HFFc6 (cell line): ENCODE measurements at places on chromosomes 5 and 9. TPM values are rescaled to one million over a fixed set of nuclear protein-coding genes. Genes with fewer than 3 reads are reported as not detected.

- DNase-seq, result no peak
Measured at GRCh38 chr5:73232266-73233041, 59.5 kb downstream of the TMEM174 start.

DNA sequence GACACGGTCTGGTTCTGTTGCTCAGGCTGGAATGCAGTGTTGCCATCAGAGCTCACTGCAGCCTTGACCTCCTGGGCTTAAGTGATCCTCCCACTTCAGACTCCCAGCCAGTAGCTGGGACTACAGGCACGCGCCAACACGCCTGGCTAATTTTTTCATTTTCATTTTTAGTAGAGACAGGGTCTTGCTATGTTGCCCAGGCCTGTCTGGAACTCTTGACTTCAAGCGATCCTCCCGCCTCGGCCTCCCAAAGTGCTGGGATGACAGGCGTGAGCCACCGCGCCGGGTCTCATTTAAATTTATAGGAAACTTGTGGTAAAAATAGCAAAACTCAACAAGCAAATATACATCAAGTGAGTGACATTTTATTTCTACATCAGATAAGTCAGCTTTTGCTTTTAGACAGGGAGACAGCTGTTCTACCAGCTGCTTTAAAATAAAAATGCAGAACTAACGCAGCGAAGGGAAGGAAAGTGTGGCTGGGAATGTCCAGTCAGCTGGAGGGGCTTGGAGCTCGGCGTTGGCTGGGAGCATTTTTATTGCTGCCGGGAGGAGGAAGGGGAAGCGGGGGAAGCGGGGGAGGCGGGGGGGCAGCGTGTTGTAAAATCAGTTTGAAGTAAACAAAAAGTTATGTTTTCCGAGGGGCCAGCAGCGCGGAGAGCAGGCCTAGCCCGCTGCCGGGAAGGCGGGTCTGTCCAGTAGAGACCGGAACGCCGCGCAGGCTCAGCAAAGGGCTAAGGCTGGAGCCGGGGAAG lies 707 bp upstream of the ZFYVE16 start:
- peak; percentile 7 for DNase-seq

- no peak for DNase-seq
Measured at GRCh38 chr9:87748881-87749280, 23.0 kb downstream of the CTSL start.

DNA sequence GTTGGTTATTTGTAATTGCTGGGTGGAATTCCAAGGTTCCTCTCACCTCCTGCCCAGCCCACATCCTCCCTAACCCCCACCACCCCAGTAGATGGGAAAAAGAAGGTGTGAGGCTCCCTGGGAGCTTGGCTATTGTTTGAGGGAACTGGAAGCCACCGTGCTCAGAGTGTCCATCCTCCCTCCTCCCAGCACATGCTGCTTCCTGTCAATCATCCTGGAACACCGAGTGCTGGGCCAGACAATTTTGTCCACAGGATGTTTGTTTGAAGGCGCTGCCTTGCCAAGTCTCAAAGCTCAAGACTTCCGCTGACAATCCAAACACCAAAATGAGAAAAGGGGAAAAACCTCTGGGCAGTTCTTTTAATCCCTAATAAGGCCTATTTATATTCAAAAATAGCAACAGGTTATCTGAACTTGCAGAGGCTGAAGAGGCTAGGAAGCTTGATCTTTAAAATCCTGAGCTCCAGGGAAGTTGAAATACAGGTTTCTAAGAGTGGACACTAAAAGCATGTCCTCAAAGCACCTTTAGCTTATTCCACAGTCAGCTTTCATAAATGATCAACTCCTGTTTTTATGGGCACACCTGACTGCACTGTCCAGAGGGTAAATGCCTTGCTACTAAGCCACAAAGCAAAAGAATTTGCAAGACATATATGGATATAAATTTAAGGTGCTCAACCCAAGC lies 286.7 kb downstream of the NFIB start:
- no peak for DNase-seq

DNA sequence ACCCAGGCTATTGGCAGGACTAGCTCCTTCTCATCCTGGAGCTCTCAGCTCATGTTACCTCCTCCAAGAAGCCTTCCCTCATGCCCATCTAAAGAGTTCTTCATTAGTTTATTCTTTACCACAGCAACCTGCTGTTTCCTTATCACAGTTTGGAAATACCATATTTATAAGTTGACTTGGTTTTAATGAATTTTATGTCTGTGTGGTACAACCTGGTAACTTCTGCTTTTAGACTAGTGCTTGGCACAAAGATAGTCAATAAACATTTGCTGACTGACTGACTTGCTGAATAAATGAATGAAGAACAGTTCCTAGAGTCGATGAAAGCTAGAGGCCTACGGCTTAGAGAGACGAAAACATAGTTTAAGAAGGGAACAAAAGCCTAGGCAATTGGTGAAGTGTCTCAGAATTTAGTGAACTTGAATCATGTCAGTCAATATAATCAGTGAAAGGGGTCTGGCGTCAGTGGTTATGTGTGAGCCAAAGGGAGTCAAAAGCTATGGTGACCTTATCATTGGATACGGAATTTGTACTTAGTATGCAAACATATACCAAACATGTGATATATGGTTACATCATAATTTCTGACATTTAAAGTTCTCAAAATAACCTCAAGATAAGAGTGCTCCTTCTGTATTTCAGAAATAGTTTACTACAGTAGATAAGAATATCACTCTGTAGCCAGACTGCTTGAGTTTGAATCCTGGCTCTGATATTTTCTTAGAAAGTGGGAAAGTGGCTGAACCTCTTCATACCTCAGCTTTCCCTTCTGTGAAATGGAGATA lies 239.5 kb downstream of the MCTP1 start:
- no peak for DNase-seq

- DNase-seq, result no peak
Measured at GRCh38 chr5:1497242-1497777, 26.4 kb downstream of the LPCAT1 start.

DNA sequence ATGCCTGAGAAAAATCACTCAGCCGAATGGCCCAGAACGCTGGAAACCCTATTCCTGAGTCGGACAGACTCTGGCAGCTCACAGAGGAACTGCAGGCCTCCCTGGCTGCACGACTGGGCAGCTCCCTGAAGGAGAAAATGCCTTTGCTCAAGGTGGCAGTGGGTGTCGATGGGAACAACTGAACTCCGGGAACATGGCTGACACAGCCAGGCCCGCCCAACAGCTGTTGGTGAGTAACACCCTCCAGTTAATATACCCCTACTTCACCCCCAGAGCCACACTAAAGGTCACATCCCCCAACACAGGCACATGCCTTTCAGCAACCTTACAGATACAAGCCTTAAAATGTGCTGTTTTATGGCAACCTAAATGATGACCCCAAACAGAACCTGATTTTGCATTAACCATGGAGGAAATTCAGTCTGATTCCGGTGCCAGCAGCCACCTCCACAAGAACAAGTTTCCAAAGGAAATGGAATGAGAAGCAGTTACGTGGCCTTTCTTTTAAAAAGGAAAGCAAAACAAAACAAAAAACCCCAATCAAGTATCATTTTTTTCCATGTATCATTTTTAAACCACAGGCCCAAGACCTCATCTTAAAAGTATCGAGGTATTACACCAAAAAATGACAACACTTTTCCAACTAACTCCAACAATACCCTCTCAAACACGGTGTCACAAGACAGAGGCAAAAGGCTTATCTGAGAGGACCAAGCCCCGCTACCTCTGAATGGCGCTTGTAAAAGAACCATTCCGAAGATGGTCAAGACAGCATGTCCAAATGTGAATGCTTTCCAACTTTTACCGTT lies 3.1 kb downstream of the KLF9 start:
- DNase-seq, result peak; percentile 25

- DNase-seq, result no peak
Measured at GRCh38 chr5:15092801-15093200, 221.2 kb upstream of the ANKH start.

- no peak for DNase-seq
Measured at GRCh38 chr9:129239946-129240490, 62.0 kb upstream of the IER5L start.

- peak; percentile 97 for DNase-seq
Measured at GRCh38 chr9:107274953-107275422, 8.1 kb upstream of the RAD23B start.

- no peak for DNase-seq
Measured at GRCh38 chr9:112186695-112187094, 11.6 kb upstream of the SUSD1 start.

DNA sequence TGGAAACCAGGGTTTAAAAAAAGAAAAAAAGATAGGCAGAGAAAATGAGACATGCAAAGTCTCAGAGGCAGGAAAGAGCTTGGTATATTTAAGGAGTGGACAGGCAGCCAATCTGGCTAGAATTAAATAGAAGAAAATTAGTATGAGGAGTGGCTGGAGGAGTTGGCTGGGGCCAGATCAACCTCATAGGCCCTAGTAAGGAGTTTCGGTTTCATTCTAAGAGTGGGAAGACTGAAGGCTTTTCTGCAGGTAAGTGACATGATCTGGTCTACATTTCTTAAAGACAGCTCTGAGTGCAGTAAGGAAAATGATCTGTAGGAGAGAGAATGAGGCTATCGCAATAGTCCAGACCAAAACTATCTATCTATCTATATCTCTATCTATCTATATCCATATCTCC lies 27.5 kb downstream of the ADRB2 start:
- DNase-seq, result no peak

DNA sequence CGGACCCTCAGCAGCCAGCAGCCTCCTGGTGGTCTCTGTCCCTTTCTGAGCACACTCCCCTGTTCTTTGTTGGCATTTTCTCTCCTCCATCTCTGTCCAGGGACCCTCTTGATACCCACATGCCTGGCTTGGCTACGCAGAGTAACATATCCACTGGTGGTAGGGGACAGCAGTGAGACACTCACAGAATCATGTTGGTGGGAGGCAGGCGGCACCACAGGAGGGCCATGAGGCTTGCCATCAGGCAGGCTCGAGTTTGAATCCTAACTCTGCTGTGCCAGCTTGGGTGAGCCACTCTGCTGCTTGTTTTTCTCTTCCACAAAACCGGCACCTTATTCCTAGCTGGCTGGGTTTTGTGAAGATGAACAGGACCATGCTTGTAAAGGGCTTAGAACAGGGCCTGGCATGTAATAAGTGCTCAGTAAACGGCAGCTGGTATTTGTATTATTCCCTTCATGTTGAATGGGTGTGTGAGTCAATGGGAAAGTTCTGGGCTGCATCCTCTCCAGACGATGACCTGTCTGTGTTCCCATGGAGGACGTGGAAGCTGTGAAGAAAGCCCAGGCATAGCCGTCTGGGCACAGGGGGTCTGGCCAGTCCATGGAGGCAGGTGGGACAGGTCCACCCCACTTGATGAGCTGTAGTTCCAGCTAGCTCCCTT lies 2.3 kb downstream of the COL27A1 start:
- DNase-seq, result peak; percentile 38

- DNase-seq, result no peak
Measured at GRCh38 chr9:133705576-133705975, 32.6 kb downstream of the SARDH start.

DNA sequence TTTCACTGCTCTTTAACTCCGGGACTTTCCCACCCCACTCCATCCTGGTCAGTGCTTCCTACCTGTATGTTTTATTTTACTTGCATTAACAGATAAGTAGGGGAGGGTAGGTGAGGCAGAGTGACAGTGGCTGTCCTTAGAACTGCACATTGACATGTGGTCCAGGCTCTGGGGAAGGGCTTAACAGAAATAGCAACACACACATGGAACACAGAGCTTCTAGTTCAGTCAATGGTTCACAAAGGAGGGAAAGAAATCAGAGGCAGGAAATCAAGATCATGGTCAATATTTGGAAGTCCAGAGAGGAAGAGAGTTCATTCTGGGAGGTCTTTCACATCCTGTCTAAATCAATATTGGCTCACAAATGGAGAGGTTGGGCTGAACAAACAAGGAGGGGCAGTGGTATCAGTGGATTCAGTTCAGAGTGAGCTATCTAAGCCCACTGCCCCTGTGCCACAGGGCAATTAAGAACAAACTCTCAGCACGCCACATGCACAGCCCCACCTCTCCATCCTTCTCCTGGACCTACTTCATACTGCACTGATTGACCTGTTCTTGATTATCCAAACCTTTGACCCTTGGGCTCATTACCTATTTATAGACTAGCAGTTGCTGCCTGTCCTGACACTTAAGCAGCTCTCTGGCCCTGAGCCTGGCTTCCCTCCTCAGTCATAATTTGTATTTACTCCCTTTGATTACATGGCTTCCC lies 6.2 kb upstream of the VPS13A start:
- DNase-seq, result no peak

GDF9 gene
- 0.24 to 0.42 TPM in 2 of 3 replicates, not detected in the other for total RNA-seq

AFAP1L1 gene
- 3.7 to 6.4 TPM (median 5.1 TPM) in 3 replicates for total RNA-seq

NR5A1 gene
- not detected in 2 replicates for total RNA-seq

GFI1B gene
- total RNA-seq, result not detected in 3 replicates

NMUR2 gene
- total RNA-seq, result not detected in 3 replicates

FRMPD1 gene
- not detected in 3 replicates for total RNA-seq

MARVELD2 gene
- total RNA-seq, result 0.05 to 0.16 TPM (median 0.15 TPM) in 3 replicates

TEX48 gene
- not detected in 3 replicates for total RNA-seq

SRP19 gene
- total RNA-seq, result 64.0 to 69.5 TPM (median 67.3 TPM) in 3 replicates

C9orf50 gene
- total RNA-seq, result 0.32 to 0.60 TPM in 2 of 3 replicates, not detected in the other

OMD gene
- total RNA-seq, result not detected in 3 replicates
